ENCODE measurements at places on chromosomes 1 and 21.

- peak; percentile 36 for DNase-seq
These were observed 18.1 kb upstream of the MYSM1 start for GRCh38 chr1:58717979-58718378.

GRCh38 chr1:32363713-32364112, 1.4 kb downstream of the TSSK3 start:
- no peak for DNase-seq

DNA sequence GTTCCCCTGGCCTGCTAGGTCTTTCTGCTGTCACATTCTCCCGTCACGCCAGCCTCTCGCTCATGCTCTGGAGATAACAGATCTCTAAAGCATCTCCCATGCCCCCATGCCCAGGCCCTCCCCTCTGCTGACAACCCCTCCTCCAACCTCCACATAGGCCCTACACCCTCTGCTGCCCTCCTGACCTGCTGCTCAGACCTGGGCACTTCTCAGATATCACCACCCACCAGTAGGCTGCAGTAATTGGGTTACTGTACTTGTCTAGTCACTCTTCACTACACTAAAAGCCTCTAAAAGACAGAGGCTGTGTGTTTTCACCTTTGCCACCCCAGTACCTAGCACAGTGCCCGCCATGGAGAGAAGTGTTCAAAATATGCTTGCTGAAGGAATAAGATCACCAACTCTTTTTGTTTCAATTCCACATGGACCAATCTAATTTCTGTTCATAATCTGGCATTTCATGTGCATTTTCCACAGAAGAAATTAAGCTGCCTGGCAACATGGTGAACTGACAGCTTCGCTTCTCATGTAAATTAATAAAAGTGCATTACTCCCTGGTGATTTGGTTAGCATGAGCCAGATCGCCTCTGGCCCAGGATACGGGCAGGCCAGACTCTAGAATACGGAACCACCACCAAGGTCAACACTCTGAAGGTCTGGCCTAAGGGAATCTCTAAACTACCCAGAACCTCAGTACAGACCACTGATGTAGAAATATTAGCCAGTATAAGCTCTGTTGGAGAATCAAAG, 20.7 kb downstream of the LBR start:
- DNase-seq = no peak

GRCh38 chr1:208531003-208531750, 287.0 kb upstream of the PLXNA2 start:
- no peak for DNase-seq

GRCh38 chr1:197413564-197413963, 145.5 kb downstream of the CRB1 start:
- DNase-seq = no peak

- no peak for DNase-seq
These were observed 217.9 kb downstream of the RHOU start for GRCh38 chr1:228953207-228953606.

GRCh38 chr1:243525085-243525487, 269.2 kb downstream of the SDCCAG8 start:
- DNase-seq = no peak

GRCh38 chr1:7116001-7116400, 330.7 kb downstream of the CAMTA1 start:
- DNase-seq = no peak

DNA sequence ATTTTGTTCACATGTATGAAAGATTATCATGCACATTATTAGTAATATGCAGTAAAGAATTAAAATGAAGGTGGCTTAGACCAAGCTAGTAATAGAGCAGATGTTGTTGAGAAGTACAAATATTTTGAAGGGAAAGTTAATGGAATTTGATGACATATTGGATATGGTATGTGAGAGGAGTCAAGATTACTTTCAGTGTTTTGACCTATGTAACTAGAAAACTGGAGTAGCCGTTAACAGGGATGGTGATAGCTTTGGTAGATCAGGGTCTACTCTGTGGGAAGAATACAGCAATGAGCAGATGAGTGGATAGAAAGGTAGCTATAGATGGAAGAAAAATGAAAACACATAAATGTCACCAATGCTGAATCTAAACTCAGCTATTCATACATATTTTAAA, 163.2 kb upstream of the LRRC7 start:
- no peak for DNase-seq

- DNase-seq = no peak
These were observed 89.0 kb downstream of the SLC45A1 start for GRCh38 chr1:8406960-8407359.

- DNase-seq = no peak
These were observed 26.8 kb downstream of the NEK7 start for GRCh38 chr1:198183605-198184004.

DNA sequence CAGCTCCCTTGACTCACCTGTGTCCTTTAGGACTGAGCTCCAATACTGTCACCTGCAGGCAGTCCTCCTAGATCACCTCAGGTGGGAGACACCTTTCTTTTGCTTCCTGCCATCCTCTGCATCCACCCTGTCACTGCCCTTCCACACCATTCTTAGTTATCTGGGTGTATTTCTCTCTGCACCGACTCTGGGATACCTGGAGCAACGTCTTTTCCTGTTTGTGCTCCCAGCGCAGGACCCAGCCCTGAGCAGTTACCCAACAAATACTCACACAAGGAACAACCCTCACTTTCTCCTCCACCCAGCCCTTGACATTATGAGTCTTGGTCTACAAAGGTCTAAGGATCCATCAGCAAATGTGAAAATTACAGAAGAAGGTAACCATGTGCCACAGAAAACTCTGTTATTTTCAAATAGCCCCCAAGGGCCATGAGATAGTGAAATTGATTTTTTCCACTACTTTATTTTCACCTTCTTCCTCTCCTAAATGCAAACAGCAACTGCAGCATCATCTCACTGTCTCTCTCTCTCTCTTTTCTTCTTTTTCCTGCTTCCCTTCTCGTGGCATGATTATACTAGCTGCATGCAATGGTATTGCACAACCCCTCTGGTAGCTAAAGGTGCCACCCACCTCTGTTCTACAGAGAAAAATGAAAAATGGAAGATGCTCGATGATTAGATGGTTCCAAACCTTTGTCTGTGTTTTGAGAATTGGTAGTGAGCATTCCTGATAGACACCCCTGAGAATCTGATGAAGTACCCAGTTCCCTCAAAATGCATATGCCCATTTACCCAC, 89.0 kb downstream of the MIS18A start:
- no peak for DNase-seq

DNA sequence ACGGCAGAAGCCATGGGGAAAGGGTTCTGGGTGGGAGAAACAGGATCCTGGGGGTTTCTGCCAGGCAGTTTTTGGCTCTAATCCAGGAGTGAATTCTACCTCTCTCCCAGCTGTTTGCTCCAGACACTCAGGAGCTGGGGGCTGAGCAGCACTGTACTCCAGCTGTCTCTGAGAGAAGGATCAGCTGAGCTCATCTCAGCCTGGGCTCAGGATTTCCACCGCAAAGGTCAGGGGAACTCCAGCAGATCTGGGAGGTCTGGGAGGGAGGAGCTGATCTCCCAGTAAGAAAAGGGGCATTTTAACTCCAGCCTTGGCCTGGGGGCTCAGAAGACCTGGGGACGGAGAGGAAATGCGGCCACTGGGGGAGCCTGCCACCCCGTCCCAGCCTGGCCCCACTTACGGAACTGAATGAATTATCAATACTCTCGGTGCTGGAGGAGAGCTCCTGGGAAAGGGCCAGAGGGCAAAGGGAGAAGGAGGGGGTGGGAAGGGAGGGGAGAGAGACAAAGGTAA, 17.3 kb downstream of the PI4KB start:
- DNase-seq = peak; percentile 49

GRCh38 chr1:211017075-211017718, 116.8 kb downstream of the KCNH1 start:
- DNase-seq = no peak

GRCh38 chr1:23449958-23450357, 25.4 kb upstream of the TCEA3 start:
- no peak for DNase-seq

DNA sequence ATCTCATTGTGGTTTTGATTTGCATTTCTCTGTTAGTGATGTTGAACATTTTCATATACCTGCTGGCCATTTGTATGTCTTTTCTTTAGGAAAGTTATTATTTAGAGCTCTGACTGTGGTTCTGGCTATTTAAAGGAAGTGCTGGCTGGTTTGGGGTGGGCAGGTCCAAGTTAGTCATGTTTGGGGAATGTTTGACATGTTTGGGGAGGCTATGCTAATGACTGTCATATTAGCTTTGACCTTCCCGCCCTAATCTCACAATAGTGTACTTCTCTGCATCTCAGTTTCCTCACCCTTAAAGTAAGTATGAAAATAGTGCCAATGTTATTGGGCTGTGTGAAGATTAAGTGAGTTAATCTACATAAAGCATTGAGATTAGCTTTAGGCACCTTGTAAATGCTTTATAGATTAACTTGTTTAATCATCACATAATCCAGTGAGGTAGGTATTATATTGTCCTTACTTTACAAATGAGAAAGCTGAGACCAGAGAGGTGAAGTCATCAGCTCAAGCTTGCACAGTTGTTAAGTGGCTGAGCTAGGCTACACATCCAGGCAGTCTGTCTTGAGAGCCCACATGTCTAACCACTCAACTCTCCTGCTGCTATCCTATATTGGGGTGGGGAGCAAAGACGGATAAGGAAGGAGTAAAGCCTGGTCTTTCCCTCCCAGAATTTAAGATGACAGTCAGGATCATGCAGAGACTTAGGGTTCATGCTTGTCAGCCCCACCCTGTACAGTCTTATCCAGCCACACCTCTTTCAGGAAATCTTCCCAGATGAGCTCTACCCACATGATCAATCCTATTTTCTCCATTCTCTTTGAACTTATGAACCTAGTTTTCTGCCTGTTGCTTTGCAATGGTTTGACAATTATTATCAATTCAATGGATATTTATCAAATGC, 22.8 kb upstream of the CRNN start:
- DNase-seq = peak; percentile 9

DNA sequence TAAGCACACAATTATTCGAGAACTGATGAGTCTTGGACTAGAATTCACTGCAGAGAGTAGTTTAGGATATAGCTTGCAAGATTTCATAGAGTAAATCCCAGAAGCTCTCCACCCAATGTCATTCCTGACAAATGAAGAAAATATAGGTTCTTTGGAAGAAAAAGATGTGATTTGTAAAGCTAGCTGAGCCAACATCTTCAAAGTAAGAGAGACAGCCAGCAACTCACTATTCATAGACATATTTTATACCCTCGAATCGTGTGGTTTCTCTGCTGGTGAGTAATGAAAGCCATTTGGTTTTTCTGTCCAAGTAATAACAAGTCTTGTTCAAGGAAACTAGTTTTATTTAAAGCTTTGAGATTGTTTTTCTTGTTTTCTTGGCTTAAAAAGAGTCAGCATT, 165.7 kb upstream of the SYT6 start:
- no peak for DNase-seq

DNA sequence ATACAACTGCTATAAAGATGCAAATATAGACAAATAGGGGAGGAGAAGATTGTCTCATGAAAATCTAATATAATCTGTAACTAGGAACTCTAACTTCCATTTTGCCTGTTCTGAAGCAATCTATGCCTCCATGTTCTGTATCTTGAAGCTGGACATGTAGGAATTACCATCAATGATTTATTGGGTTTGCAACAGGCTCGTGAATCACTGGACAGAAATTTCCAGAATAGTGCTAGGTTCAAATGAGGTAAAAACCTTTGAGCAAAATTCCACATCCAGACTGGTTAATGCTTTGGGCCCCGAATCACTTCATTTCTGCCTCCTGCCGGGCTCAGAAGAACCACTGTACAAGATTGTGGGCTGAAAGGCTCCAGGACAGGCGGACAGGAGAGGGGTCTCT, 110.7 kb upstream of the CTTNBP2NL start:
- no peak for DNase-seq

DNA sequence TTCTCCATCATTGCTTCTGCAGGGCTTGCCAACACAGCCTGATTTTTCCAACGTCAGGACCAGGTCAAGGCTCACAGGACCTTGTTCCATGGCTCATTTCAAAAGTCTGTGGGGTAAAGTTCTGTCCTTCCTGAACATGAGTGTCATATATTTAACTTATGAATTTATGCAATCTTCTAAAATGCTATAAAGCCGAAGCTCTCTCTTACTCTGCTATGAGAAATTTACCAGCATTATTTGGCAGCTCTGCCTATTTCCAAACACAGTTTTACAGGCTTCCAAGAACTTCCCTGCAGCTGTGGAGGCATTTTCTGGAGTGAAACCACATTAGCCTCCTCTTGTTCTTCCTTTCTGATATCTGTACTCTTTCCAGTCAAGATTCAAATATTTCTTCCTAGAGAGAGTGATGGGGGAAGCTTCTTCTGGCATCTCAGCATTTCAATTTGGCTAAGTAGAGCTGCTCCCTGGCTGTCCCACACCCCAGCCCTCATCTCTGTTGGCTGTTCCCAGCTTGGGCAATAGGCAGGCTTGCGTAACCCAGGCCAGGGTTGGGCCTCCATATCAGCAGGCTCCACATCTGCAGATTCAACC, 15.6 kb upstream of the HMGCS2 start:
- DNase-seq = peak; percentile 78

GRCh38 chr1:241596633-241597032, 43.5 kb downstream of the CHML start:
- no peak for DNase-seq

GRCh38 chr1:23777979-23778814, at the start of gene PITHD1:
Gene PITHD1 (plus strand): TSS chr1:23778418. CDS start chr1:23778516, 98 bp downstream.
- peak; percentile 90 for DNase-seq

DNA sequence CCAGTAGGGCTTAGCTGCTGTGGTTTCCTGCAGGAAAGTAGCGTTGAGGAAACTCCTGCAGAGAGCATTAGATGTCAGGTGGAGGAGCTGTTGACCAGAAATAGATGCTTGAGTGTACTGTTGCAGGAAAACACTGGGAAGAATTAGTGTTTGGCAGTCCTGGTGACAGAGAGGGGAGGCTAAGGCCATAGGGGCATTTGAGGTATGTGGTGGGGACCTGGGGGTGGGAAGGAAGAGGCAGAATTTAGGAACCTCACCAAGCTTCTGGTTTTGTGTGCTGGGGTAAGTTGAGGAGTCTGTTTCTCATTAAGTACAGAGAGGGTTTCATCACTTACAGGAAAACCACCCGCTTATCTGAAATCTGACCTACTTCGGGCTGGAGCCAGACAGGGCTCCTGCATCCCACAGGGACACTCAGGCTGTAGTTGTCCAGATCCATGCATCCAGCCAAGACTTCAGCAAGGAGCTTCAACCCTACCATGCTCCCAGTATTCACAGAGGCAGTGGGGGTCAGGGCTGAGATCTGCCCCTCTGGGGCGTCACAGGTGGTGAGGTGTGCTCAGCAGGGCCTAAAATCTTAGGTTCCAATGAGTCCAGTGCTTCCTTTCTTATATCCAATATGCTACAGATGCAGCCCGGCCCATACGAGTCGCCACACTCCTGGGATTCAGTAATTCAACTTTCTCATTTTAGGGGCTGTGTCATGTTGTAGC, 15.1 kb downstream of the SH2D2A start:
- no peak for DNase-seq

DNA sequence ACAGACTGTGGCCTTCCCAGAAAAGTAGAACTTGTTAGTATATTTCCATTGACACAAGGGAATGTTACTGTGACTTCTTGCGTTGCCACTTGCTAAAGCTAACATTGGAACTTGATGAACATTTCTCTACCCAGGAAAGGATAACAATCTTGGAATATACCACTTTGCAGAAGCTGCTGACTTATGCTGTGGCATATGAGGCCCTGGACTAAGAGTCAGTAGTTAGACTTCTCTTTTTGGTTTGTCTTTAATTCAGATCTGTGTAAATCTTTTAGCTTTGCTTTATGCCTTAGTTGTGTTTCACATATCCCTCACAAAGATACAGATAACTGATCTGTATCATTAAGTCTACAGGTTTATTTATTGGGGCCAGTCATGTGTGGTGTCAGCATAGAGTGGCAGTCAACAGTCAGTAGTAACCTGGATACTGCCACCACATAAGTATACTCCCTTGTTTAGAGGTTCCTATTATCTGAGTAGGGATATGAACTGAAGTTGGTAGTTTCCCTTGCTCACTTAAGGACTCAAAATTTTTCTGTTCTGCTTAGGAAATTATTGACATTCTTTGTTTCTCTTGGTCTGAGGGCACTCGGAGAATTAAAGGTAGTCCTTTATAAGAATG, 14.7 kb downstream of the RNF2 start:
- DNase-seq = peak; percentile 35

Data from suppressor macrophage treated with lipopolysaccharide for 1 hour (primary cell).